Daoy (cell line): ENCODE measurements at places on chromosomes 16 and 17.
A peak's percentile ranks its signal among the peaks of the same experiment; 100 is the strongest.

DNA sequence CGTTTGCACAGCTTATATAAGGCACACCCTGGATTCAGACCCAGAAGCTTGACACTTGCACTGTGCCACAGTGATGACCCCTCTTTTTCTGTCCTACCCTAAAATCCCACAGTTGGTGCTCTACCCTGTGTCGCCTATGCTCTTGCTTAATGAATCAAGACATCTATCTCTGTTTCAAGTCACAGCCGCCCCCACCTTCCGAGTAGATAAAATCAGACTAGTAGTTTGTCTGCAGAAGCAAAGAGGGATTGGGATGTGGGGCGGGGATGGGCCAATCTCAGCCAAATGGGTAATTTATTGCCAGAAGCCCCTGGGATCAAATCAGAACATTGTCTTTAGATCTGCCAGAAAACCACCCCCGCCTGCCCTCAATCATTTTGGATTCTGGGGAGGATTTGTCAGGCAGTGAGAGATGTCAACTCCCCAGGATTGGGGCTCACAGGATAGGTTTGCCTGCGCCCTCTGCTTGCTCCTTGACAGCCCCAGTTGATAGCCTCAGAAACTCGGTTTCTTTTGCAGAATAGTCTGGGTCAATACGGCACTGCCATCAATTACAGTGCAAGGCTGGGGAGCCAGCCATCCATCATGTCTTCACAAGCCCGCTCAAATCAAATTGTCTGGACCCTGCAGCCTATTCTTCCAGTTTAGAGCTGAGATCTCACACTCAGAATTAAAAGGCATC is 520.8 kb downstream of the GRIN2A start:
- no peak for DNase-seq

GRCh38 chr16:12815361-12815760 is 11.7 kb upstream of the CPPED1 start:
- no peak for DNase-seq

GRCh38 chr16:10558746-10559641 is 21.4 kb downstream of the EMP2 start:
- DNase-seq, result peak; percentile 64

- no peak for DNase-seq
Measured at GRCh38 chr17:56883616-56884015, 30.2 kb downstream of the TRIM25 start.

DNA sequence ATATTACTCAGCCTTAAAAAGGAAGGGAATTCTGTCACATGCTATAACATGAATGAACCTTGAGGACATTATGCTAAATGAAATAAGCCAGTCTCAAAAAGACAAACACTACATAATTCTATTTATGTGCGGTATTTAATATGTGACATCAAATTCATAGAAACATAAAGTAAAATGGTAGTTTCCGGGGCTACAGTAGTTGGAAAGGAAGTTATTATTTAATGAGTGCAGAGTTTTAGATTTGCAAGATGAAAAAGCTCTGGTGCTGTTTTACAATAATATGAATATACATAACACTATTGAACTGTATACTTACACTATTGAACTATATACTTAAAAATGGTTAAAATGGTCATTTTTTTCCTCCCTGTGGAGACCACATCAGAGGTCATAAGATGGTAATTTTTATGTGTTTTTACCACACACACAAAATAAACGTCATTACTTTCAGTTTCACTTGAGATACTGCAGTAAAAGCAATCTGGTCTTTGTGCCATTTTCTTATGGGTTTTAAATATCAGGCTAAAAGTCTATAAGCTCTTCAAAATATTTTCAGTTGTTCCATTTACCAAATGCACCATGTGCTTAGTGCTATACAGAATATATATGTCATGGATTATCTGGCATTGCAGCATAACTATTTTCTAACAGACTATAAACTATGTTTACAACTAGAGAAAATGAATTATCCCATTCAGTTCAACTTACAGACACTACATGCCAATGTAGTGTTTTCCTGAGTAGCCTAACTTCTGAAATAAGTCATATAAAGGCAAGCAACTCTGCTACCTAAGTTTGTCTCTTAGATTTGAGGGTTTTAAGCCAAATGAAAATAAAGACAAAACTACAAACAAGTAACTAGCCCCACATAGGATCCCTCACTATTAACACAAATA is 90.9 kb downstream of the SPAG9 start:
- no peak for DNase-seq
